Left colon (tissue), 2 donors: ENCODE measurements at places on chromosomes 2 and 18.

- no peak for DNase-seq
Observed at GRCh38 chr2:194363295-194363694, 1293.7 kb upstream of the SLC39A10 start.

- no peak for DNase-seq
Observed at GRCh38 chr2:102119255-102119654, 23.3 kb upstream of the IL1R1 start.

DNA sequence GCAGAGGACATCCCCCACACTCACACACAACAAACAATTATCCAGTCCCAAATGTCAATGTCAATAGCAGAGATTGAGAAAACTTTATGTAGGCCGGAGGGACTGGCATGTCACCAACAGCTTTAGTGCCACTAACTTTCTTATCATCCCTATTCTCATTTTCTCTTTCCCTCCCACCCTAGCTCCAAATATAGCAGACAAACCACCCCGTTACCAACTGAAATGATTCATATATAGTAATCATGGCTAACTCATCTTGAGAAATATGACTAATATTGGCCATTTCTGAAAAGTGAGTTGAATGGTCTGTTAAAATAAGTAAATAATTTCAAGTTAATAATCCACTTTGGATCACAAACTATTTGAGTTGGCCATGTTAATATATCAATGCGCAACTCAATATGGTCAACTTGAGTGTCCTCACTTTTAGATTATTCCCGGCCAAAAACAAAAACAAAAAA lies 242.1 kb upstream of the RND3 start:
- no peak for DNase-seq

- DNase-seq, result no peak
Observed at GRCh38 chr2:45761635-45762034, 110.2 kb downstream of the PRKCE start.

- DNase-seq, result no peak
Observed at GRCh38 chr18:42392416-42392815, 437.4 kb downstream of the PIK3C3 start.

- DNase-seq, result no peak
Observed at GRCh38 chr2:50318147-50318546, 713.8 kb downstream of the NRXN1 start.

DNA sequence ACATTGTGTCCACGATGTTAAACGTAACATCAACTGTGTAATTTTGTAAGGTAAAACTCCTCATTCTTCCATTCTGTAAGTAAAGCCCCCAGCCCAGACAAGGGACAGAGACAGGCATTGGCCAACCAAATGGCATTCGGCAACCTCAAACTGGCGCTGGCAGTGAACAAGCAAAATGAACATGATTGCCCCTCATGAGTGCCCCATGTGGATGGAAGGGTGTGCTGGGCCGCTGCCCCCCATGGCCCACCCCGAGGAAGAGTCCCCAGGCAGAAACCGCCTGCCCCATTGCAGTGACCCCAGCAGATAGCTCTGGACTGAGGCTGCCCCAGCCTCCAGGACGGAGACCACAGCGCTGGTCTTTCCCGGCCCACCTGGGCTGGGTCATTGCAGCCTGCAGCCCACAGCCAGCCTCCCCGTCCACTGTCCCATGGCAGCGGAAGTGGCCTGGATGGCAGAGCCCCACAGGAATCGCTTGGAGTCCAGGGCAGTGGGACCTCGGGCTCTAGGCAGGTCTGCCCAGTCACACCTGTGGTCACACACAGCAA lies 220.2 kb downstream of the HDAC4 start:
- peak; percentile 1 for DNase-seq

DNA sequence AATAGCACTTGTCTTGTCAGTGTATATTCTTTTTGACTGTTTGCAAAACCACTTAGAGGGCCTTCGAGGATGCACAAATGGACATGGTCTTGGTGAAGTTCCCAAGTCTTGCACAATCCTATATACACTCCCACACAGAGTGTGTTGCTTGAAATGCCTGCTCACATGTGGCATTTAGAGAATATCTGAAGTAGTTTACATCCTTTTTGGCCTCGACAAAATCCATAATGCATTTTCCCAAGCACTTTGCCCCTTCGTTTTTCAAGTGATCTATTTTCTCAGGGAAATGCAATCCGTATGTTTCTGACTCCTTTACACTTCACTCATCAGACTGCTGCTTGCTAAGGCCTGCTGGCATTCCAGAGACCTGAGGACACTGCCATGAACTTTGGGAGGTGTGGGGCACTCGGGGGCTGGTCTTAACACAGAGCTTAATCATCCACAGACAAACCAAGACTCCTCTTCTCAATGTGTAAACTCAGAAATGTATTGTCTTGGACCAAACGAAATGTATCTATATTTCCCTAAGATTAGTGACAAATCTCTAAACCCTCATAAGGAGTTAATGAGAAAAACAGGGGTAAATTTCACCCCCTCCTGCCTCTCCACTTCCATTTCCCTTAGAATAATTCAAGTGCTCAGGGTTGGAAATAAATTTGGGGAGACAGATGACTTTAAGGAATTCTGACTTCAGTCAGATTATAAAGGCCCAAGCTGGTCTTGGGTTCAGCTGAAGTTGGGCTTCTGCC lies 219.3 kb upstream of the APCDD1 start:
- no peak for DNase-seq

DNA sequence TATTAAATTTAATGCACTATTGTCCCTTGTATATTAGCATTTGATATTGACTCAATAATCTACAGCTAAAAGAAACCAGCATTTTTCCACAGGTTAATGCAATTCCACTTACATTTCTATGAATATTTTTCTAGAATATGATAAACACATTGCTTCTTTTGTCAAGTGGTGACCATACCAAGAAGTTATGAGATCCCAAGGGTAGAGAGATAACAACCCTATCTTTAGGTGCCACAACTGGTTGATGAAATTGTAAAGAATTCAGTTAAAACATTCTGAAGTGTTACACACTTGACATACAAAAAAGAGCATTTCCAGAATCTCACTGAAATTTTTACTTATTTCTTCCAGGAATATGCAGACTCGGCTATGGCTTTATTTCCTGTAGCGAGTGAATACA lies 56.0 kb downstream of the ABCG8 start:
- no peak for DNase-seq

- no peak for DNase-seq
Observed at GRCh38 chr2:67900826-67901225, 162.0 kb downstream of the C1D start.

DNA sequence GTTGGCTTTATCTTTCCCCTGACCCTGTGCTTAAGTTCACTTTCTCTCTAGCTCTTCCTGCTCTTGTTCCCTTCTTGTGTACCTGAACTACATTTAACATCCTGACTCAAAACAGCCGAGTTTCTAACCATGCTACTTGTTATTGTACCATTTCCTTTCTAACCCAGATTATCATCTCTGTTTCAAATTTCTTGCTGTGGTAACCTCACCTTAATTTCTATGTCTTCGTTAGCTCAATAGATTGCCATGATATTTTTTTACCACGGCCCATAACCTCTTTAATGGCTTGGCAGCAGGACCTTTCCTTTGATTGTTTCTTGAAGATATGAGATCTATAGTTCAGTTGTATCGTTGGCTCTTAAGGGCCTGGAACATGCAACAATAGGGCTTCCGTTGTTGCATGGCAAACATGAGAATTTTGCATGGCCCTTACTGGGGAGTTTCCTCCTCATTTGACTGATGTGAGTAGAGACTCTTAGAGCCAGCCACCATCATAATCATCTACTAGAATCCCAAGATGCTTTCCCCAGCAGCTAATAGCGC lies 11.1 kb downstream of the CFAP36 start:
- no peak for DNase-seq

- no peak for DNase-seq
Observed at GRCh38 chr2:15279201-15279876, 281.8 kb downstream of the NBAS start.
